Germinal center (tissue), 1 donor: ENCODE measurements at places on chromosomes 4 and X.

DNA sequence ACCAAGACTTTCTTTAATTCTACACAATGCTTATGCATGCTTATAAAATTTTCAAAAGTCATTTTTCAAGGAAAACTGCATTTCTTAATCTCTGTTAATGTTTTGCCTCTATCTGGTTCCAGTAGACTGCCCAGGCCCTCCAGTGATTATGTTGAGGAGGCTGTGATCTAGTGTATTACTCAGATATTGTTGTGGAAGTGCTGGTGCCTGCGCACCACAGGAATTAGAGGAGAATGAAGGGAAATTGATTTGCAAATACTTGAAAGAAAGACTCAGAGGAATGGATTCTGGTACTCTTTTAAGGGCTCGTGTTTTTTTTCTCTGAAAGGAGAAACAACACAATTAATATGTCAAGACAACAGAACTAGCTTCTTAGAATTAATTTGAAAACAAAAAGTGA, 1015.1 kb downstream of the RPA4 start:
- no peak for DNase-seq

GRCh38 chr4:162115333-162115732, 48.5 kb downstream of the FSTL5 start:
- no peak for DNase-seq

- DNase-seq = peak; percentile 28
Observed at GRCh38 chr4:76758290-76758882, 139.6 kb downstream of the SOWAHB start.

DNA sequence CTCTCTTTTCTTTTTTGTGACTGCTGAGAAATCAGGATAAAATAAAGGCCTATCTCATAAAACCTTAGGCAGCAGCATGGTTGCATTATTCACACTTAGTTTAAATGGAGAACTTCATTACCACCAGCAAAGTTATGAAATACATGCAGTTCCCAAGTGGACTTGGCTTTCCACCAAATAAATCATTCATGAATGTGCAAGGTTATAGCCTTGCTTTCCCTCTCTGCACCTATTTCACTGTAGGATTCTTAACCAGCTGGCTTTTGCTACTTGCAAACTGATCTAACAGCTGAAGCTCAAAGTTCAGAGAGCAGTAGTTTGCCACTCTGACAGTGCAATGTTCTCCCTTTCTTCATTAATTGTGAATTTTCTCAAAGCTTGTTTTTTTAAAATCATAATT, 140.1 kb upstream of the SMIM31 start:
- DNase-seq = no peak

GRCh38 chr4:99404595-99405287, 30.4 kb downstream of the ADH7 start:
- no peak for DNase-seq

GRCh38 chr4:181477591-181477990, 765.6 kb upstream of the TENM3 start:
- no peak for DNase-seq
